ENCODE measurements at places on chromosomes 13 and 19. TPM values are rescaled to one million over a fixed set of nuclear protein-coding genes. Genes with fewer than 3 reads are reported as not detected.

Gene FBXO46
- 5.6 TPM for total RNA-seq

Gene IGSF23
- total RNA-seq: not detected

Gene SYT5
- 0.12 TPM for total RNA-seq

Gene ERFL
- under 0.01 TPM for total RNA-seq

Gene KMT2B
- 7.5 TPM for total RNA-seq

Gene C19orf85
- total RNA-seq: not detected

Gene TLE5
- total RNA-seq: 88.9 TPM

Gene FBXL3
- total RNA-seq: 59.0 TPM

Gene URAD
- not detected for total RNA-seq

Gene USE1
- total RNA-seq: 35.5 TPM

Measured in uterine smooth muscle cell (primary cell).